NCI-H82 (cell line): ENCODE measurements at places on chromosomes 7 and 10.

GRCh38 chr7:18855796-18856195 is 261.6 kb downstream of the TWIST1 start:
- no peak for DNase-seq

DNA sequence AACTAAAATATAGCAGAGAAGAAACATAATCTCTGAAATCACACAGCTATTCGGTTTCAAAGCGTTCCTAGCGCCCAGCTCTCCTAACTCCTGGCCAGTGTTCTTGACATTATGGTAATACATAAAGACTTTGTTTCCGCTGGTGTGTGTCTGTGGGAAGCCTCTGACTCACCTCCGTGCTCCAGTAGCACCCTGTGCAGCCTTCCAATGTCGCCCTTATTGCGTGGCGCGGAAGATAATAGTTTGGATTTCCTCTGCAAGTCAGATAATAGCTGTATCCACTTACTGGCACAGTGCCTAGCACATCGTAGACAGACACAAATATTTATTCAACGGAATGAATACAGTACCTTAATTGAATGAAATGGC is 570 bp downstream of the BMS1 start:
- peak; percentile 32 for DNase-seq

GRCh38 chr10:68105820-68106219 is 3.5 kb upstream of the MYPN start:
- DNase-seq: peak; percentile 58

DNA sequence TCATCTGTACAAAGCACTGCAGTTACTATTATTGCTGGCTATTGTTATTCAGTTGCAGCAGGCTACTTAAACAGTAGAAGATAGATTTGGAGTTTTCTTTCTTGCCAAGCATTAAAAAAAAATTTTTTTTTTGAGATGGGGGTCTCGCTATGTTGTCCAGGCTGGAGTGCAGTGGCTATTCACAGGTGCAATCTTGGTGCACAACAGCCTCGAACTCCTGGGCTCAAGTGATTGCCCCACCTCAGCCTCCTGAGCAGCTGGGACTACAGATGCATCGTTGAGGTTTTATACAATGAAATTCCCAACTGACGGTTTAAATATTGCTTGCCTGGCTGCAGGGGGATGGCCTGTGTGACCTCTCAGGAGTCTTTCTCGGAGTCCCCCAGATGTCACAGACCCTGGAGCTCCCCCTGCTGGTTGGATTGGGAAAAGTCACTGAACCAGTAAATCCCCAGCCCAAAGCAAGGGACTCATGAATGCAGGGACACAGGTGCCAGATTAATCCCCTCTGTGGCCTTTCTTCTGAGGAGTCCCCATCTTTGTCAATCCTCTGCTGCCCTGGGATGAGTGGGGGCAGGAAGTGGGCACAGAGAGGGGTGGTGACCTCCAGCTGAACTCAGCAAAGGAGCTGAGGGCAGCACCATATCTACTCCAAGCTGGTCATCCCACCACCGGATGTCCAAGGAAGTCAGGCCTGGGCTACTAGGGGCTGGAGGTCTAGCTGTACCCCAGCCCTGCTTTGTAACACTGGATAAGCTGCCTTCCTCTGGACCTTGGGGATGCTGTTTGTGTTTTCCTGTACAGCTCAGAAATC is 149.6 kb downstream of the C10orf105 start:
- DNase-seq: peak; percentile 86

DNA sequence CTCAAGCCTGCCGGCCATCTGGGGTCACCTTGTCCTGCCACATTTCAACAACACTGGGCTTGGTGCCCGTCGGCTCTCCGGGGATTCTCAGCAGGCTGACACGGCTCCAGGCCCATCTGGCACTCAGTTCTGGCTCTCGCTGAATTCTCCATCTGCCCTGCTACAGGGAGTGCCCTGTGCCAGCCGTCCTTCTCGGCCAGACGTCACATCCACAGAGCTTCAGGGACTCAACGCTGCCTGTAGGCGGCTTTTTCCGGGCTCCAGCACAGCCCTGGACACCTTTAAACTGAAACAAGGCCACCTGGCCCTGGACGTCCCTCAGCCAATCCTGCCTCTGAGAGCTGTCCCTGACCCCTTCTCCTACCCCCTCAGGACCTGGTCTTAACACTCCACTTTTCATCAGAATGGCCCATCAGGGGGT is 43.0 kb downstream of the TMEM130 start:
- DNase-seq: peak; percentile 59

DNA sequence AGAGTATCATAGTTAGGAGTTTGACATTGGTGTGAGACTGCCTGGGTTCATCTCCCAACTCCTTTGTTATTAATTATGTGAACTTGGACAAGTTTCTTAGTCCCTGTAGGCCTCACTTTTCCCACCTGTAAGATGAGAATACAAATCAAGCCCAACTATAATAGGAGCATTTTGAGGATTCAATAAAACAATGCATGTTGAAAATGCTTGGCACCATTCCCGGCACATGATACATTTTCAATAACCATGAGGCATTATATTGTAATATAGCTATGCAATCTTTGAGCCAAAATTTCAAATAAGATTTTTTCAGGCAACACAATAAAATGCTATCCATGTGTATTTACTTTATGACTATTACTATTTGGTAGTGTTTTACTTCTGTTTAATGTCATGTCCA is 229.0 kb upstream of the SP4 start:
- DNase-seq: no peak

DNA sequence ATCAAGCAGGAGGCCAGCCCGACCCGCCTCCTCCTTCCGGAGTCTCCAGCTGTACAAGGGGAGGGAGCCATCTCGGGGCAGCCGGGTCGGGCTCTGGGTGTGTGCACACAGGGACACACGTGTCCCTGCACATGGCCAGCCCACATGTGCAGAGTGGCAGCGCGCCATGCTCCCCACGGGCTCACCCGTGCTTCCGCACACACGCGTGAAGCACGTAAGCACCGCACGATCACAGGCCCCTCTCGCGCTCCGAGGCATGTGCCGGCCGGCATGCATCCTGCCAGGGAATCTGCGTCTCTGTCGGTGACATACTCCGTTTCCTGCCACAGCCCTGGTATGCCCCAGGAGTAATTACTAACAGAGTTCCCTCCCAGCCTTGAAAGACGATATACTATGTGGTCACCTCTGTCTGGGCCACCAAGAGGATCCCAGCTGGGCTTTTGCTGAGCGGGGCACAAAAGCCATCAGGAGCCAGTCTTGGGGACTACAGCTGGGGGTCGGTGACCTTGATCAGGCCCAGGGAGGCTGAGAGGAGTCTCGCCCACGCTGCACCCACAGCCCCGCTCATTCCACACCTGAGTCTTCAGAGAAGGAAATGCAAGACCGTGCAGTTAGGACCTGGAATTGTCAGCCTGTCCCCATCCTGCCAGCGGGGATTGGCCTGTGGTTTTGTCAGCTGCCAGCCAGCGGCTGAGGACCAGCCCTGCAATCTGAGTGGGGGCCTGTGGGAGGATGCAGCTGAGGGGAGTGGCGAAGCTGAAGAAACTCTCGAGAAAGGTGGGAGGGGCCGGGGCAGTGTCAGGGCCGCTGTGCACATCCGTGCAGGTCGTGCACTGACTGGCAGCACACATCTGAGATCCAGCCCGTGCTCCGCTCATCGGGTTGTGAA is 11.0 kb upstream of the LFNG start:
- peak; percentile 32 for DNase-seq

DNA sequence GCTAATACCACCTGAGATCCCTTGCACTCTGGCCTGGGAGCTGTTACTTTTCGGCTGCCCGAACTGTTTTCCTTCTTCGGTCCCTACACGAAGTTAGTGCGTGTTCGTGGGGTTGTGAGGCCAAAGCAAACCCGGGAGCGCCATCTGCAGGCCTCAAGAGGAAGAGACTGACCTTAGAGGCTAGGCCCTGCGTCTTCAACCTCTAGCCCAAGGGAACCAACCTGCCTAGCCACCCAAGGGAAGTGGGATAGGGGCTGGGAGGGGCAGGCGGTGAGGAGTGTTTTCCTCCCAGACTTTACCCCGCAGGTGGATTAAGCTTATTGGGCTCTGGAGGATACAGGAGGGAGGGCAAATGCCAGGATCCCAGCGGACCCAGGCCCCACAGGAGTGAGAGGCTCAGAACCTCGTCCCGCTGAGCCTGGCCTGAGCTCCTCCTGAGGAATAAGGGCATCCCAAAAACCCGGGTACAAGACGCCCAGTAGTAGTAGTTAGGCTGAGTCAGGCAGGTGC is 1.7 kb upstream of the PAX2 start:
- DNase-seq: peak; percentile 74

DNA sequence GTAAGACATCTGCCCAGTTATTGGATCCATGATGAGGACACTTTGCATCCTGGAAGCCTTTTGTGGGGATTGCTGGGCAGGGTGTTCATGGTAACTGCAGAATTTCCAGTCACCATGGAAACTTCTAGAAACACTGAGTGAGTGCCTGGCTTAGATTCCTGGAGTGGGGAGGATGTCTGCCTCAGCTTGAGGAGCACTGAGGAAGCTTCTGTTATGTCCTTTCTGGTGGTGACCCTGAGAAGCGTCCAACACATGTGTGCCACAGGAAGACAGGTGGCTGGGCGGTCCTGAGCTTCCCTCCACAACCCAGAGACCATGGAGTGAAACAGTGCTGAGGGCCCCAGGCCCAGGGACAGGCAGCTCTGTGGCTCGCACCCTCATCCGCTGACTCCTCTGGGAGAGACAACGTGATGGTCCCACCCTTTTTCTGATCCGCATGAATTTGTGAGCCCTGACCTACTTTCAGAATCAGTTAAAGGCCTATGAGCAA is 191.8 kb upstream of the CXCL12 start:
- DNase-seq: no peak

DNA sequence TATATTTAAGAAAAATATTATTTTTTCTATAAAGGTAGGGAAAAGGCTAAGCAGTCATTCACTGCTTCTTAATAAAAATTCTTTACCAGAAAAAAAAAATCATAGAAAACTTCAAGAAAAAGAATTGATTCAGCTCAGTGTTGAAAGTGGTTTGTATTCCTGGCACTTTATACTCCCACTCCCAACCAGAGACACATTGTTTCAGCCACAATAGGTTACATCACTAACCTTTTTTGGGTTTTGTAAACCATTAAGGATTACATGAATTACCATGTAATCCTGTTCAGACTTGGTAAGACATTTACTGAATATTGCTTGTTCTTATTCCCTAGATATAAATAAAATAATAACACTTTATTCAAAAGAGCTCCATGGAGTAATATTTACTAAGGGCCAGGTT is 46.6 kb downstream of the MINPP1 start:
- DNase-seq: no peak

DNA sequence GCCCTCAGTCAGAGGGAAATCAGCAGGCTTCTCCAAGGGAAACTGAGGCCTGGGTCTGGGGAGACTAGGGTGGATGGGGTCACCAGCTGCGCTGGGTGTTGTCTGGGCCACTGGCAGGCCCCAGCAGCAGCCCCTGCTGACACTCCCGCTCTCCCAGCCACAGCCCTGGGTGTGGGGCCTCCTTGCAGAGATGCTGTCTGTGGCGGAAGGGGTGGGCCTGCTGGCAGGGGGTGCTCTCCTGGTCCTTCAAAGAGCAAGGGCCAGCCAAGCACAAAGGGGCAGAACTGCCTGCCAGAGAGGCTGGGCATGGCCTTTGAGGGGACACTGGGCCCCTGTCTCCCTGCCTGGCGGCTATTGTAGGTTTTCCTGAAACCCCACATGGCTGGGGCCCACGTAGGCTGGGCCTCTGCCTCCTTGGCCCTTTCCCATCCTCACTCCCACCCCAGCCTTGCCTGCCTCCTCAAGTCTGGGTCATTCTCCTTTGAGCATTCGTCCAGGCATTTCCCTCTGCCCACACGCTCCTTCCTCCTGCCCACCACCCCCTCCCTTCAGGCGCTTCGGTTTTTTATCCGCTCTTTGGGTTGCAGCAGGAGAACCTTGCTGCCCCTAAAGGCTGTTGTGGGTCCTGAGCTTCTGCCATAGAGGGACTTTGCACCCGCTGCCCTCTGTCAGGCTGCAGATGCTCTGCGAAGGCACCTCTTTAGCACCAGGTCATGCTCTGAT is 9.1 kb downstream of the COL13A1 start:
- DNase-seq: no peak

GRCh38 chr10:62021128-62021665 is 119.7 kb downstream of the ARID5B start:
- DNase-seq: no peak

DNA sequence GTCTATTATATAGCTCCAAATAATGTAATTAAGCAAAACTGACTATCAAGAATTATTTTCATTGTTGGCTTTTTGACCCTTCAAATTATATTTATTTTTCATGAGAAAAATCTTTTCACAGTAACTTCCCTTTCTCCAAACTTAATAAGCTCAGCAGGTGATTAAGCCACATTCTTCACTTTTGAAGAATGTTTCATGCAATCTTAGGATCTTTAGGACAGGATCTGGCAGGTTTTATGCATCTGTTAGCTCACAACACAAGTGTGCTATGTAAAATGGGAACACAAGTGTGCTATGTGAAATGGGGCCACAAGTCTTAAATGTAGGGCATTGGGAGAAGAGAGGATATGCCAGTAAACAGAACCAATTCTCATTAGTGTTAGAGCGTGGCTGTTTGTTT is 26.3 kb downstream of the BCAP29 start:
- no peak for DNase-seq

GRCh38 chr10:133159611-133159949 is 439 bp upstream of the KNDC1 start:
- no peak for DNase-seq

DNA sequence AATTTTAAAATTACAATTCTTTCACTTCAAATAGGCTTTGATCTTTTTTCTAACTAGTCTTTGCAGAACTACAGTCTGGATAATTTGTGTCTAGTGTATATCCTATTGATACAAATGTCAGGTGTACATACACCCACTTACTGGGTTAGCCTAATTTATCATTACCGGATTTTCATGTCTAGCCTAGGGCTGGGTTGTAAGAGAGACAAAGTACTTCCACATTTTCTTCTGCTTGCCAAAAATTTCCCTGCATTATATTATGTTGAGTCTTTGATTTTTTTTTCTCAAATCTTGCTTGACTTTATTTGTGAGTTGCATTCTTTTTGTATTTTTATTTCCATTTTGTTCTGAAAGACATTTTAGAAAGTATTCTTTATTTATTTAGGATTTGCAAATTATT is 284.8 kb upstream of the FZD8 start:
- DNase-seq: no peak

DNA sequence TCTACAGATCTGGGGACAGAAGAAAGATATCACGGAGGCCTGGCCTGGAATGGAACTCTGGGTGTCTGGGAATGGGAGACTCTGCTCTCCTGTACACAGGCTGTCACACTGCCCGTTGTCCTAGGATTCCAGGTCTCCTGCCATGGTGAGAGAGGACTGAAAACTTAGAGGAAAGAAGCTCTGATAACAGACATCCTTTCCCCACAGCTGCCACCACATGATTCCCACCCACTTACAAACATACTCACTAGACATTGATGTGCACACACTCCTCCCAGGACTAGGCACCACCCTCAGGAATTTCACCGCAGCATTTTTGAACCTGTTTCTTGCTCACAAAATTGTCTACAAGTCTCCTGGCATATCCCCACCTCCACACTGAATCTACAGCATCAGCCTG is 5.7 kb downstream of the ZNF92 start:
- peak; percentile 30 for DNase-seq

GRCh38 chr7:94975336-94975735 is 67.9 kb downstream of the PPP1R9A start:
- no peak for DNase-seq
